ENCODE measurements at places on chromosomes 2 and 18.

GRCh38 chr2:78029392-78029995 is 507.3 kb upstream of the LRRTM4 start:
- no peak for DNase-seq

- no peak for DNase-seq
Observed at GRCh38 chr2:84708442-84708841, 172.4 kb downstream of the TRABD2A start.

DNA sequence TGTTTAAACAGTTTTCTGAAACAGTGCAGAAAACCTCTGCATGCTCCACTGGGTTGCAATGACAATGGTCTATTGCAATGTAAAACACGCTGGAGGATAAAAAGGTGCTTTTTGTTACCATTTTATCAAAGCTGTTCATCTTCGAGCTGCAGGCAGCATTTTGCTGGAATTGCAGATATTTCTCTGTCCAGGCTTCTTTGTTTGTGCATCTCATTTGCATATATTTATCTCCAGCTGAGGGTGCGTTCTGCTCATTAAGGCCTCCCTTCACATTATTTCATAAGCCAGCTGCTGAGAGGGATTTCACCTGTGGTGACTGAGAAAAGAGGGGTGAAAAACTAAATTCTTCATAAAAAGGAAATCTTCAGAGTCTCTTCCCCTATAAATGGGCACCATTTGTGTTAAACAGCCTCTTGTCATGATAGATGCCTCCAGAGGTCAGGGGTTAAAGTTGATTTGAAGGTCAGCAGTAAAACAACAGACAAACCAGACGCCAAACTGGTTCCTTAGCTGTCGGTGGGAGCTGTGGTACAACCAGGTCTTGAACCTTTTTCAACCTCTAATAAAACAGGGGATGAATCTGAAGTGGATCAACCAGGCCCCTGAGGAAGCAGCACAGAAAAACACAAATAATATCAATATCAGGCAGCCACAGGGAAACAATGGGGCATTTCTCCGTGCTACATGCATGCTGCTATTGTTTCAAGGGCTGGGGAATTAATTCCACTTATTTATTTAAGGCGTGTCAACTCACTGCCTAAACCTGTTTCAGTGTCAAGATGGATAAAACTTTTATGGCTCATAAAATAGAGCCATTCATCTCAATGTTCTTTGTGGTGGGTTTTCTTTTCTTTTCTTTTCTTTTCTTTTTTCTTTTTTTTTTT is 265.1 kb downstream of the MEIS1 start:
- DNase-seq: no peak

DNA sequence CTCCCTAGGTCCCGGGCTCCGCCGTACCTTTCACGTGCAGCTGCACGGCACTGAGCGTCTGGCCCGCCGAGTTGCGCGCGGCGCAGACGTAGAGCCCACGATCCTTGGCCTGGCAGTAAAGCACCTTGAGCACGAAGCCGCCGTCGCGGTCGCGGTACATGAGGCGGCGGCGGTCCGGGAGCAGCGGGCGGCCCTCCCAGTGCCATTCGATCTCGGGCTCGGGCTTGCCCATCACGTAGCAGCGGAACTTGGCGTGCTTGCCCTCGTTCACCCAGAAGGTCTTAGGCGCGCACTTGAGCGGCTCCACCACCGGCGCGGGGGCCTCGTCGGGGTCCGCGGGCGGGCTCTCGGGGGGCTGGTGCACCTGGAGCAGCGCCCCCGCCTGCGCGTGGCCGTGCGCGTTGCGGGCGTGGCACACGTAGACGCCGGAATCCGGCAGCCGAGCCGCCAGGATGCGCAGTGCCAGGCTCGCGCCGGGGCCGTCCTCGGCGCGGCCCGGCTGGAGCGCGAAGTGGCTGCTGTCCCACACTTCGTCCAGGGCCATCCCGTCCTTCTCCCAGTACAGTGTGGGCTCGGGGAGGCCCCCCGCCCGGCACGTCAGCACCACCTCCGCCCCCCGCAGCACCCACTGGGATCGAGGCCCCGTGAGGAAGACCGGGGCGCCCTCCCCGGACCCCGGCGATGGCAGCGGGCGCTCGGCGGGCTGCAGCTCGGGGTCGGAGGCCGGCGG is 980 bp downstream of the OBSL1 start:
- no peak for DNase-seq

DNA sequence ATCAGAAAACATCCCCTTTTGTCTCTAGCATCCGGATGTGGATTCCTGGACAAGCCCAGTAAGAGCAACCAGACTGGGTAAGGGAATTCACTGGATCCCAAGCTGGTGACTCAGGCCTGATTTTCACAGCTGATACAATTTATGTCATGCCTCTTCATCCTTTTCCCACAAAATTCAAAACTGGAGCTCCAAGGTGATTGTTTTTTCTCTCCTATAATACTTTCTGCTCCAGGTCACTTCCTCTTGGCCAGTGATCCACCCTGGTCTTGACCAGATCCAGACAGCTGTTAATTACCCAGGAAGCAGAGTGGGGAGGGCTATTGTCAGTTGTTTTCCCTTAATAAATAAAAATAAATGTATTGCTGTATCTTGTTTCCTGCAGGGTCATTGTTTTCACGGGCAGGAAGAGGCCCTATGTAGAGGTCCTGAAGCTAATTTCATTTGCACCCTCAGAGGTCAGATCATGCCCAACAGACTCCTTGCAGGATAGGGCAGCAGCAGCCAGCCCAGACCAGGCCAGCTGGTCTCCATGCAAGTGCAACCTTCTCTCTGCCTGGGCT is 57.6 kb downstream of the EVA1A start:
- DNase-seq: no peak

DNA sequence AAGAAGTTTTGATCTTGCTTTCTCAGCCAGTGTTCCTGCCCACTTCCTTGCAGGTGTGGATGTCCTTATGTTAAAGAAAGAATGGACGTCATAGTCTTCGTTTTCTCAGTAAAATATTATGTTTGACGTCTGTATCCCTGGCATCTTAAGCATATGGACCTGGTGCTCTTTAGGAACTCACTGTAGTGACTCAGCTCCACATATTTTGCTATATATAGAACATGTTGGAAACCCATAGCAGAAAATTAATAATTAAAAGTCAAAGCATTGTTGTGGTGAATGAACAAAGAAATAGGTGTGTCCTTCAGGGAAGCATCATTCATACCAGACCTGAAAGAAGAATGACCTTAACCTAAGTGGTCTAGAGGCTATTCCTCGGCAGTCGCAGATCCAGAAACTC is 196.1 kb downstream of the MCFD2 start:
- DNase-seq: no peak

GRCh38 chr2:16263241-16263890 is 323.0 kb downstream of the MYCN start:
- no peak for DNase-seq

- no peak for DNase-seq
Observed at GRCh38 chr2:54084600-54084999, 30.8 kb upstream of the ACYP2 start.

- DNase-seq: no peak
Observed at GRCh38 chr2:221943076-221943810, 355.6 kb downstream of the PAX3 start.

DNA sequence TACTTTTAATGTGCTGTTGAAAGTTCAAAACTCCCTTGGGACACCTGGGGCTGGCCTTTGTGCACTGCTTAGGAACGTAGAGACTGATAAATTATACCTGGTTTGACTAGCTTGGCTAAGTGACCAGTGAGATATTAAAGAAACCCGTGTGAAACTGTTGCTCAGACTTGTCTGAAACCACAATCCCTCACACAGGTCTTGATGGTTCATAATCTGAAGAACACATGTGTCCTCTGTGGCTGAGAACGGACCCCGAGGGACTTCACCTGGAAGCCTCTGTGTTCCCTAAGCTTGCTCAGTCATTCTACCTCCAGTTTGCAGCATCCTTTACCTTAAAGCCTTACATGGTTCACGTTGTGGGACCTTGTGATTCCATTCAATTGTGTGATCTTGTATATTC is 218.8 kb downstream of the CBLN2 start:
- no peak for DNase-seq

DNA sequence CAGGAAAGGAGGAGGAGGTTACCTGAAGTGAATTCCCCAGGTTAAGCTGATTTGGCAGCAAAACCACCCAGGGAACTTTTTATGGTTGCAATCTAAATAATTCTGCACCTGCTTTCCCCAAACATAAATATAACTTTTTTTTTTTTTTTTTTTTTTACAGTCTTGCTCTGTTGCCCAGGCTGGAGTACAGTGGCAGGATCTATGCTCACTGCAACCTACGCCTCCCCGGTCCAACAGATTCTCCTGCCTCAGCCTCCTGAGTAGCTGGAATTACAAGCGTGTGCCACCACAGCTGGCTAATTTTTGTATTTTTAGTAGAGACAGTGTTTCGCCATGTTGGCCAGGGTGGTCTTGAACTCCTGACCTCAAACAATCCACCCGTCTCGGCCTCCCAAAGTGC is 16.1 kb upstream of the PPP1CB start:
- DNase-seq: no peak

DNA sequence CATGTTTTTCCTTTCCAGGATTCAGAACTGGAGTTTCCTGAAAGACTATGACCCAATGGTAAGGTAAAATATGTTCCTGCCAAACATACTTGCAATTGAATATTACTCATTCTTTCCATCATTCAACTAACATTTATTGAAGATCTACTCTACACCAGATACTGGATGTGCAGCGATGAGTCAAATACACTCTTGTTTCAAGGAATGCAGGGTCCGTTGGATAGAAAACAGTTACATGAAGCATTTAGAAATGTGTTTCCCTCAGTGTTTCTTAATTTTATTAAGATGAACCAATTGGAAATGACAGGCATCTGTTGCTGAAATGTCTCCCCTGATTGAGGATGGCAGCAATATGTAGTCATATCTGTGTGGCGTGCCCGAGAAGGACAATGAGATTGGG is 14.8 kb upstream of the SLC66A3 start:
- no peak for DNase-seq

DNA sequence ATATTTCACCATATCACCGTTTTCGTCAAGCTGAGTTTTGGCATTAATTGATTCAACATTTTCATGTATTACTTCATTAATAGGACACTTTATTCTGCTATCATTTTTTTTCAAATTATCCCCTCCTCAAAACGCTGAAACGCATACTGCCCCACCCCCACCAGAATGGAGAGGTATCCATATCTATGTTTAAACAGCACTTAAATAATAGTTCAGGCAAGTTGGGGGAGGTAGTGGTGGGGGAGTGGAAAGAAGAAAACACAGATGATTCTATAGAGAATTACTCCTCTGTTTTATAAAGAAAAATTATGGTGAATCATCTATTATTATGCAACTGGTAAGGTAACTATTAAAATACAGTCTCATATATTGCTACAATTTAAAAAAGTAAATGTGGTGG is 314.4 kb upstream of the ZEB2 start:
- no peak for DNase-seq

DNA sequence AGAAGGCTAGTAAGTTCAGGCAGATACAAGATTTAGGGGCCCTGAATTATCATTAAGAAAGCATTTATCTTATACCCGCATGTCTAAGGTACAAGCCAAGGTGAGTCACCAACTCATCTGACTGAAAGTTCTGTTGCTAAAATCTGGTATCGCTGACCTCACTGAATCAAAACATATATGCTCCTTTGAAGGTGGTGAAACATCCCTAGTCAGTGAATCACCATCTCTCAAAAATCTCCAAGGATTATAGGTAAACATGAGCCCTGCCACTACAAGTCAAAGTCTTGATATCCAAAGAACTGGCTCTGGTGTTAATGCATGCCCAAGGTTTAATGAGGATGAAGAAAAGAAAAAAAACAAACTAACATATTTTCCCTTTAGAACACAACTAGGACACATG is 43.5 kb downstream of the IRS1 start:
- DNase-seq: no peak

GRCh38 chr2:3184167-3184566 is 193.5 kb downstream of the EIPR1 start:
- DNase-seq: no peak

DNA sequence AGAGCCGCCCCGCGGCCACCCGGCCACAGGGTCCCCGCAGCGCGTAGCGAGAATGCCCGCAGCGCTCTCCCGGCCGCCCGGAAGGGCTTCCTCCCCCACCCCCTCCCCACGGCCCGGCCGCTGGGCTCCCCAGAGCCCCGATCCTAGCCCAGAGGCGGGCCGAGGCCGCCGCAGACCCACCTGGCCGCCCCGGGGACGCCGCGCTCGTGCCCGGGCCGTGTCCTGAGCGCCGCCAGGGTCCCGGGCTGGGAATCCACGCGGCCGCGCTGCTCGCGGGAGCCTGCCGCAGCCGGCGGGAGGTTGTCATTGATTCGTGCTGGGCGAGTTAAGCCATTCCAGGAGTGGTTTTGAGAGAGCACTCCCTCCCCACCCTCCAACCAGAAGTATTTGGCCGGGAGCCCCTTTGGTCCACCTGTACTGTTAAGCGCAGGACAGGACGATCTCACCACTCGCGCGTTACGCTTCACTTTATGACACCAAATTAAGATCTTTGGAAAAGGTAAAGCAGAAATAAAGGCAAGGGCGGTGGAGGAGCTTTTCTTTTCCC is 206.4 kb upstream of the SMAD2 start:
- DNase-seq: no peak

DNA sequence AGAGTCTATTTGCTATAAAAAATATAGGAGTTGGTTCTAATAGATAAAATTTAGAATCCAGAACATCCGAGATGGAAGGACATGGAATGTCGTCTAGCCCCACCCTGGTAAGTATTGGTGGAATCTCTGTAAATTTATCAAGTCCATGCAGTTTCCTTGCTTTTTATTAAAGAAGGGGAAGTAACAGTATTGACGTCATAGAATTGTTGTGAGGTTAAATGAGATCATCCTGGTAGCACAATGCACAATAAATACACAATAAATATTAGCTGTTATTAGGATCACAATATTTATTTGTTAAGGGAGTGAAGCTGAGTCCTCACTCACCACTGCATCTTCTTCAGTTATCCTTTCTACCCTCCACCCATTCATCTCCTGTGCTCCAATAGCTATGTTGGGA is 16.7 kb upstream of the TMEM177 start:
- no peak for DNase-seq

DNA sequence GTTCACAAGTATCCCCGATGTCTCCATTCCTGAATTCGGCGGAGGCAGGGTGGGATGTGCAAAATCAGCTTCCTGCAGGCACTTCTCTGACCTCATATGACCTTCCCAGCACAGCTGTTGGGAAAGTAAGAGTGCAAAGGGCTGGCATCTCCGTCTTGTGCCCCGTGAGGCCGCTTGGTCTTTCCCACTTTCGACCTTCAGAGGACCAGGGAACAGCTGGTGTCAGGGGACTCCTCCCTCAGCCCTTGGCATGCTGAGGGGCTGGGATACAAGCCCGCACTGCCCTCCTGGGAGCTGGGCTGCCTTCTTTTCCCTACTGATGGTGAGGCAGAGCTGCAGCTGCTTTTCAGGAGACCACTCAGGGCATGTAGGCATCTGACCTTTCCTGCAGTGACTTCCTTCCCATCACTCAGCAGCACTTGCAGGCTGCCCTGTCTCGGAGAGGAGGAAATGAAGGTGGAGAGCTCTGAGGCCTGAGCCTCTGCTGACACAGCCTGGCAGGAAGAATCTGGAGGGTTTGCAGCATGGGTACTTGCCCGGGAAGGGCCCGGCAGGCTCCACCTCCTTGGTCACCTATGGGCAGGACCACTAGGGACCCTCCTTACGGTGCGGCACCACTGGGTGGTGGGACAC is 277.2 kb upstream of the HS6ST1 start:
- DNase-seq: no peak

All from activated T-helper 1 cell treated with Interleukin-2 at 50 U/mL for 16 hours (primary cell).